ENCODE measurements at places on chromosomes 12 and 14. TPM values are rescaled to one million over a fixed set of nuclear protein-coding genes. Genes with fewer than 3 reads are reported as not detected.

GRCh38 chr12:99035803-99036202, 390.7 kb downstream of the APAF1 start:
- H3K27me3 ChIP-seq: peaks cover 2% of the 10 kb centered on the region
- H3K27ac ChIP-seq: no peak overlapping the region
- no peak for DNase-seq
- H3K4me3 ChIP-seq: no peak overlapping the region

GRCh38 chr14:62453226-62453625, 592.0 kb downstream of the KCNH5 start:
- H3K27ac ChIP-seq: no peak overlapping the region
- DNase-seq: no peak
- no peaks in the 10 kb centered on the region for H3K4me1 ChIP-seq

DNA sequence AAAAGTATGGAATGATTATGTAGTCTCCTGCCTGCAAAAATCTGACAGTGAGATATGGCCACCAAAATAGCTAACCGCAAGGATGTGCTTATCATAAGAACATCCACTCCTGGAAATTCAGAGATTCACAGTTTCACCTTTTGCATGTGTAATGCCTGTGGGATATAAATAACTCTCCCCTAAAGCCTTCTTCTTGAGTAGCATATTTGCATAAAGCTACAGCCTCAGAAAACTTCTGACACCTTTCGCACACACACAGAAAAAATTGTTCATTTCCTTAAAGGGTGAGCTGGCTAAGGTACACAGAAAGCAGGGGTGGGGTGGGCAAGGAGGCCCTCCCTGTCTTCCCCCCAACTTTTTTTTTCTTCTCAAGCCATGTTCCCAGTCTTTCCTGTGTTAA, 3.1 kb upstream of the IGF1 start:
- no peaks in the 10 kb centered on the region for H3K36me3 ChIP-seq
- DNase-seq: peak; percentile 14
- no peak overlapping the region for H3K4me3 ChIP-seq
- H3K27ac ChIP-seq: peak overlapping the region; percentile 87
- H3K27me3 ChIP-seq: peaks cover 7% of the 10 kb centered on the region

PLD4 gene
- total RNA-seq: not detected

GRCh38 chr12:60014436-60014835, 418.6 kb downstream of the SLC16A7 start:
- no peak overlapping the region for H3K4me3 ChIP-seq
- DNase-seq: no peak
- H3K27me3 ChIP-seq: no peaks in the 10 kb centered on the region

DNA sequence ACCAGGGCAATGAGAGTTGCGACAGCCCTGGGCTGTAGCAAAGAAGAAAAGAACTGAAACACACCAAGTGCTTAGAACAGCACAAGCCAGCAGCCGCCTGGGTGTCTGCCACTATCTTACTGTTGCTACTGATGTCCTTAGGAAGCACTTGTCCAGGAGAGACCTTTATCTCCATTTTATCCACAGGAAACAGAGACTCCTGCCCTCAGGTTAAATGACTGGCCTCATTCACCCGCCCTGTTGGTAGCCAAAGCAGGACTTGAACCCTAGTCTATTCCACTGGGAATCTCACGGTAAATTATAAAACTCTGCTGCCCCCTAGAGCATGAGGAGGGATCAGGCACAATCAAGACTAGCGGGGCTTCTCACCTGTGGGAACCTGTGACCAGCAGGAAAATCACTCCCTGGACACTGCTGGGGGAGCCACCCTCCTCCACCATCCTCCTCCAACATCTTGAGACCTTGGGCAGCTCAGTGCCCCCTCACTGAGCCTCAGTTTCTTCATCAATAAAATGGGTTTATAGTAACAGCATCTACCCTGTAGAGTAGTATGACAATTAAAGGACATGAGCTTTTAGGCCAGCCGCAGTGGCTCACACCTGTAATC, 20.5 kb upstream of the TESC start:
- H3K27ac ChIP-seq: no peak overlapping the region
- no peak overlapping the region for H3K4me3 ChIP-seq
- no peaks in the 10 kb centered on the region for H3K27me3 ChIP-seq
- H3K4me1 ChIP-seq: peaks cover 5% of the 10 kb centered on the region
- no peaks in the 10 kb centered on the region for H3K36me3 ChIP-seq

- no peaks in the 10 kb centered on the region for H3K27me3 ChIP-seq
- H3K27ac ChIP-seq: peak overlapping the region; percentile 95
- peak overlapping the region; percentile 69 for H3K4me3 ChIP-seq
- H3K36me3 ChIP-seq: peaks cover 4% of the 10 kb centered on the region
- peaks cover 93% of the 10 kb centered on the region for H3K4me1 ChIP-seq
- DNase-seq: no peak
Observed at GRCh38 chr14:91351512-91351862, 66.1 kb downstream of the CCDC88C start.

- H3K27ac ChIP-seq: no peak overlapping the region
- H3K4me3 ChIP-seq: no peak overlapping the region
- H3K4me1 ChIP-seq: peaks cover 32% of the 10 kb centered on the region
Observed at GRCh38 chr12:49105504-49106084, 5.1 kb downstream of the LMBR1L start.

TEX22 gene
- 2.0 TPM for total RNA-seq

EIF2S3B gene
- total RNA-seq: 2.1 TPM

GRCh38 chr12:10293570-10294227, 14.0 kb upstream of the KLRD1 start:
- no peaks in the 10 kb centered on the region for H3K36me3 ChIP-seq
- H3K27me3 ChIP-seq: peaks cover 5% of the 10 kb centered on the region
- H3K4me1 ChIP-seq: peaks cover 16% of the 10 kb centered on the region
- no peak overlapping the region for H3K4me3 ChIP-seq

DNA sequence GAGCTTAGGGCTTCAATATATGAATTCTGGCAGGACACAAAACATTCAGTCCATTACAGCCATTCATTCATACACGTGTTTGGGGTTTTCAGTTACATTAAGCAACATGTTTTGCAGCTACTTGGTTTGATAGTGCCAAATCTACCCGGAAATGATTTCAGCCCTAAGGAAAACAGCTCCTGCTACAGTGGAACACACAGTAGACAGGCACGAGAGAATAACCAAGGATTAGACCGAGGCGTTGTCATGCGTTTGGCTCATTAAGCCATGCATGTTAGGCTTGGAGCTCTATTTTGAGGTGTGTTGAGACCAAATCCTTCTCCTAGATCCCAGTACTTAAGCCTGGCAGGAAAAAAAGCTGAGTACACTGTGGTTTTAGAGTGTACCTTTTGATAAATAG, 177.4 kb downstream of the PRKCH start:
- H3K4me3 ChIP-seq: no peak overlapping the region
- peaks cover 46% of the 10 kb centered on the region for H3K36me3 ChIP-seq
- H3K27me3 ChIP-seq: no peaks in the 10 kb centered on the region
- H3K4me1 ChIP-seq: peaks cover 92% of the 10 kb centered on the region

GRCh38 chr14:105501504-105502291, 10.7 kb downstream of the TEDC1 start:
- no peaks in the 10 kb centered on the region for H3K36me3 ChIP-seq
- no peak for DNase-seq
- no peak overlapping the region for H3K27ac ChIP-seq

GRIN2B gene
- total RNA-seq: not detected

DNA sequence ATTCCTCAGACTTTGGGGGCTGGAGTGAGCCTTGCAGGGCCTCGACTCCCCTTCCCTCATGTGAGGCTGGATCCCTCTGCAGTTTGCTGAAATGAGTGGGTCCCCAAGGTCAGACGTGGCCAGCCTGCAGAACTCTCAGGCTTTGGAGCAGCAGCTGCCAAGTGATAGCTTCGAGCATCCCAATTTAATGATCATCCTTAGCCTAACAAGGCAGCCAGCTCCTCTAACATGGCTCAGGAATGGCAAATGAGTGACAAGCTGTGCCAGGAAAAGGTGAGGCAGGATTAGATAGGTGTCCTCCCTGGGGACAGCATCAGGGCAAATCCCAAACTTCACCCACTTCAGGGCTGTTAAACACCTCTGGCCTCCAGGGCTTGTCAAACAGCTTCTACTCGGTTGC, 130.7 kb upstream of the PWP1 start:
- no peak for DNase-seq
- H3K27ac ChIP-seq: no peak overlapping the region
- H3K4me3 ChIP-seq: no peak overlapping the region
- no peaks in the 10 kb centered on the region for H3K4me1 ChIP-seq
- H3K36me3 ChIP-seq: no peaks in the 10 kb centered on the region
- no peaks in the 10 kb centered on the region for H3K27me3 ChIP-seq

- DNase-seq: no peak
- H3K4me1 ChIP-seq: no peaks in the 10 kb centered on the region
- no peak overlapping the region for H3K27ac ChIP-seq
- no peaks in the 10 kb centered on the region for H3K27me3 ChIP-seq
- H3K36me3 ChIP-seq: peaks cover 2% of the 10 kb centered on the region
- H3K4me3 ChIP-seq: no peak overlapping the region
Observed at GRCh38 chr14:100416921-100417860, 94.1 kb downstream of the SLC25A47 start.

GPX2 gene
- not detected for total RNA-seq

DNA sequence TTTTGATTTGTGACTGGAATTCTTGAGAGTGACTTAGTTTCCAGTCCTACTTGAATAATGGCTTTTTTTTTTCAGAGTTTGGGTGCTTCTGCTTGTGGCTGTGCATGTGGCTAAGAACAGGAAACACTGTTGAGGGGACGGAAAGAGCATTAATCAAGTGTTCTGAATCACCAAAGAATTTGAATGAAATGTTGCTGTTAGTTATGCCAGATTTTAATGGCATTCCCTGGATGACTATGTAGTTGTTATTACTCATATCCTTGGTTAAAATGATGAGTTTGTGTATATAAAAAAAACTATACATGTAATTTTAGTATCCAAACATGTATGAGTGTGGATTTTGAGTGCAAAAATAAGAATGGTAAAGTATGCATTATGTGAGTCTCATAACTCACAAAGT, 347.9 kb downstream of the BCAT1 start:
- H3K4me3 ChIP-seq: no peak overlapping the region
- no peak for DNase-seq
- H3K36me3 ChIP-seq: no peaks in the 10 kb centered on the region
- H3K27ac ChIP-seq: peak overlapping the region; percentile 41
- peaks cover 2% of the 10 kb centered on the region for H3K4me1 ChIP-seq

LARP4 gene
- 44.9 TPM for total RNA-seq

GRCh38 chr14:44657696-44658388, 150.8 kb upstream of the FSCB start:
- no peaks in the 10 kb centered on the region for H3K36me3 ChIP-seq
- H3K27ac ChIP-seq: no peak overlapping the region
- H3K27me3 ChIP-seq: no peaks in the 10 kb centered on the region
- DNase-seq: no peak
- H3K4me1 ChIP-seq: peaks cover 9% of the 10 kb centered on the region
- H3K4me3 ChIP-seq: no peak overlapping the region

DNA sequence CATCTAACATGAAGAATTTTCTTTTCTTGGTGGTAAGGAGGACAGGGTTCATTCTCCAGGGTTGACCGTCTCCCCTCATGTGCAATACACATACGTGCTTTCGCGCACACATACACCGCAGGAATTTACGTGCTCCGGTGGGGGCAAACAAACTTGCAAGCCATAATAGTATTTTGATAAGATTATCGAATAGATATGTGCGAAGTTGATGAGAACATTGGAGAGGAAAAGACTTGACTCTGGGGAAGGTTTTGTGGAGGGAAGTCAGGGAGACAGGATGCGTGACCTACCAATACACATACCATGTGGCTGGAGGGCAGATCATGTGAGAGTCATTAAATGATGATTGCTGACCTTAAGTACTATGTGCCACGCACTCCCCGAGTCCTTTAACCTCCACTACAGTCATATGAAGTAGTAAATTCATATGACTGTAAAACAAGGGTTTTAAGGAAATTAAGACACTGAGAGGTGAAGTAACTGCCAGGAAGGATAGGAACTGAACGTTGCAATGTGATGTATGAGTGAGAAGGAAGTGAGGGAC, 921 bp downstream of the RAD51B start:
- H3K36me3 ChIP-seq: peaks cover 3% of the 10 kb centered on the region
- peak overlapping the region; percentile 99 for H3K4me3 ChIP-seq
- no peaks in the 10 kb centered on the region for H3K27me3 ChIP-seq
- H3K4me1 ChIP-seq: peaks cover 35% of the 10 kb centered on the region
- peak; percentile 36 for DNase-seq

DNA sequence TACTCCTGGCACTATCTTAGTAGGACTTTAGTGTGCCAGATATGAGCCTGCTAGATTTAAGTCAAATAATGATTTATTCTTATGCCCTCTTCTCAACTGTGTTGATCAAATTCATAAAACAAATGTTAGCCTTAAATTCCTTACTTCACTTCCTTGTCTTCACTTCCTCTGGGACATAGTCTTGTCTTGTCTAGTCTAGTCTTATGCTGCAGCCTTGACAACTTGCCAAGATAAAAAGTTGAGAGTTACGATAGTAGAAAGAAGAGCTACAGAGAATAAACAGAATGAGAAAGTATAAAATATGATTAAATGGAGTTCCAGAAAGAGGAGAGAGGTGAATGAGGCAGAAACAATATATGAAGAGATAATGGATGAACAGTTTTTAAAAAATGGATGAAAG, 378.1 kb downstream of the DAD1 start:
- no peak overlapping the region for H3K27ac ChIP-seq
- peaks cover 4% of the 10 kb centered on the region for H3K4me1 ChIP-seq
- DNase-seq: no peak
- no peaks in the 10 kb centered on the region for H3K27me3 ChIP-seq
- H3K4me3 ChIP-seq: no peak overlapping the region

RDH12 gene
- total RNA-seq: not detected

GRCh38 chr12:116996621-116997020, 85.9 kb downstream of the FBXW8 start:
- no peaks in the 10 kb centered on the region for H3K27me3 ChIP-seq
- H3K4me1 ChIP-seq: peaks cover 2% of the 10 kb centered on the region
- no peak for DNase-seq
- no peak overlapping the region for H3K4me3 ChIP-seq
- peaks cover 6% of the 10 kb centered on the region for H3K36me3 ChIP-seq

- peaks cover 8% of the 10 kb centered on the region for H3K27me3 ChIP-seq
- DNase-seq: no peak
- peaks cover under 1% of the 10 kb centered on the region for H3K36me3 ChIP-seq
Observed at GRCh38 chr12:75935539-75936242, 95.9 kb downstream of the PHLDA1 start.

ISM2 gene
- not detected for total RNA-seq

DLGAP5 gene
- total RNA-seq: 117 TPM

DNA sequence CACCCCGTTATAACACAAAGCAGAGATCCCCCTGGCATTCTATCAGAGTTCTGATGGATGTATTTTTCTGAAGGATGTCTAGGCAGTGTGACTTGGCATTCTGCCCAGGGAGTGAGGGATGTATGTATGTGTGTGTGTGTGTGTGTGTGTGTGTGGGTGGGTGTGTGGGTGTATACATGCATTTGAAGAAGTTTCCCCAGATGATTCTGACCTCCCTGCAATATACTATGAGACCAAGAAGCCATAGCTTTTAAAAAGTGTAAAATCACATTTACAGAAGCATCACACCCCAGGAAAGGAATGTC, 59.7 kb upstream of the NAP1L1 start:
- H3K27ac ChIP-seq: no peak overlapping the region
- H3K4me3 ChIP-seq: no peak overlapping the region
- DNase-seq: peak; percentile 20
- H3K36me3 ChIP-seq: no peaks in the 10 kb centered on the region
- no peaks in the 10 kb centered on the region for H3K27me3 ChIP-seq
- peaks cover 19% of the 10 kb centered on the region for H3K4me1 ChIP-seq
